ENCODE measurements at places on chromosomes 5 and 9.

DNA sequence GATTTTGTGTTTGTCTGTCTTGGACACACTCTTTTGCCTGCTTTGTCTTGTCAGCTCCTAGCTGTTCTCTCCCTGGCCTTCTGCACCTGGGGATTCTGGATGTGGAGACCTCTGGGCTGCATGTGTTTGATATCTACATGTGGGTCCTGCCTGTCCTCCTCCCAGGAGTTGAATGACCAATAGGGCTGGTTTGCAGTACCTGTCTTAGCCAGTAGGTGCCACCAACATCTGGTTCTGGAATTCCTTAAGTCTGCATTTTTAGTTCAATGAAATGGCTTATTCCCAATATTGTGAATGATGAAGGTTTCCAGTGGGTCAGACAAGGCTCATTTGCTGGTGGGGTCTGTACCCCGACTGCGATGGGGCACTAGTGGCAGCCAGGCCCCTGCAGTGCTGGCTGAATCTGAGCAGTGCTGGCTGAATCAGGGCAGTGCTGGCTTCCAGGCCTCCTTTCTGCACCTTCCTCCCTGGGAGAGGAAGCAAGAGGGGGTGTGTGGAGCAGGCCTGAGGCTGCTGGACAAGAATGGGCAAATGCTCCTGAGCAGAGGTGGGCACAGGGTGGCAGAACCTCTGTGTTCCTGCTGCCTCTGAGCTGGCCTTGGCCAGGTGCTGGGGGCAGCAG is 73.3 kb downstream of the RXRA start:
- no peak for DNase-seq

- DNase-seq, result peak; percentile 43
Measured at GRCh38 chr9:4334410-4334813, 34.5 kb upstream of the GLIS3 start.

DNA sequence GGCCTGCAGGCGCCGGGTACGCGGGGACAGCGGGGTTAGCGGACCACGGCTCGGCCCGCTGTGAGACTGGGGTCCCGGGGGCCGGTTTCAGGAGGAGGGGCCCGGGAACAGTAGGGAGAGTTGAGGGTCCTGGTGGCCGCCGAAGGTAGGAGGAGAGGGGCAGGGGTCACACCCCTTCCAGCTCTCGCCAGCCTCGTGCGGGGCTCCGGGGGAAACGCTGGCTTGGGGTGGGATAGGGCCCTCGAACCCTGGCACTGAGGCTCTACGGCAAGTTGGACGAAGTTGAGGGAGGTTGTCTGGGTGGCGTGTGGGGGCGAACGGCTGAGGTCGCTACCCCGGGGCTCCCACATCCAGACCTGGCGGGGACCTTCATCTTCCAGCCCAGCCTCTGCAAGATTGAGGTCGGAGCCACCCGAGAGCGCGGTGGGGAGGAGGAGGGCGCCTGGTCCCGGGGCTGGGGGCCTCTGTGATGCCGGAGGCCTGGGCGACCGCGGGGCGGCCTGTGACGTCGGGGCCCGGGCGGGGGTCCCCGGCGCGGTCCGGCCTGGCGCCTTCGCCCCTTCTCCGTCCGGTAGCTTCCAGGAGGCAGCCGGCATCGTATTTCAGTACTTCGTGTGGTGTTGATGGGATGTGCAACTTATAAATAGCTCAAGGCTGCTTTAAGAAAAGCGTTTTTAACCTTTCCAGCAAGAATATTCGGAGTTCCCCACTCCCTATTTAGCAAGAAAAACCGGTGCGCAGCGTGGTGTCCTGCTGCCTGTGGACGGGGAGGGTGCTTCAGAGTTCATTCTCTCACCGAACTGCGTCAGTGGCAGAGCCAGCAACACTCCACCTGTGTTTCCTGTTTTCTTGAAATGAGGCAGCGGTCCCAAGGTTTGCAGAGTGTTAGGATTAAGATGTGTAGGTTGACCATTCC is 902 bp downstream of the HABP4 start:
- peak; percentile 35 for DNase-seq

DNA sequence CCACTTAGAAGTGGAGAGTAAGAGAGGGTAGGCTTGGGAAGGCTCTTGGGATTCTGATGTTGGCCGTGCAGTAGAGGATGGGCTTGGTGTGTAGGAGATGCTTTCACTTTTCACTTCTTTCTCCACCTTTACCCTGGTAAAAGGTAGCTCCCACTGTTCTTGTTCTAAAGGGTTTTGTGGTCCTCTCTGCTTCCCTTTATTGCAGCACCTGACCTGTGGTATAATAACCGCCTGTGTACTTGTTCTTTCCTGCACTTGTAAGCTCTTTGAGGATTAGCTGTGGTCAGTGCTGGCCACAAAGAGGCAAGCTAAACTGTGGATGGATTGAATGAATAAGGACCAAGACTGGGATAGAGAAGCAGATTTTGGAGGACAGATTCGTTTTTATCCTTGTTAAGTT is 25.2 kb downstream of the KDM4C start:
- no peak for DNase-seq

GRCh38 chr5:55668356-55668755 is 43.8 kb downstream of the SLC38A9 start:
- no peak for DNase-seq

GRCh38 chr9:136880651-136881050 is 5.7 kb upstream of the TRAF2 start:
- DNase-seq, result no peak

DNA sequence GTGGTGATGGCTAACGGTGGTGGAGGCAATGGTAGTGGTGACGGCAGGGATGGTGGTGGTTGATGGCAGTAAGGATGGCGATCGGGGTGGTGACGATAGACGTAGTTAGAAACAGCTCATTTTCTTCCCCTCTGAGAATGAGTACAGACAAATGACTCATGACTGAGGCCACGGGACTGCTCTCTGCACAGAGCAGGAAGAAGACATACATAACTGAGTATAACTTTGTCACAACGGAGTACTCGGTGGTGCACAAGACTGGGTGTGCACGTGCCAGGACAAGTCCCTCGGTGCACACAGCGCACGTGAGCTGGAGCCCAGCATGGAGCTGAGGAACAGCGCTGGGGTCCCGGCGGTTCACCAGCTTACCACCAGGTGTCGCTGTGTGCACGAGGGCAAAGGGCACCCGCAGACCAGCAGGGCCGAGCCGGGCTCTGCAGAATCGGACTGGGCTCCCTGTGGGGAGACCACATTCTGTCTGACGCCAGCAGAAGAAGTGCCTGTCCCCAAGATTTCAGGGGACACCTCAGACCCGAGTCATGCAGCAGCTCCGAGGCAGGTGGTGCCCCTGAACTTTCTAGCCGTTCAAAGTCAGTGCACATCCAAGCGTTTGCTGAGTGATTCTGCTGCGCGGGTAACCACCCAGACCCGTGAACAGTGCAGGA is 188.6 kb downstream of the FSTL4 start:
- DNase-seq, result peak; percentile 32

DNA sequence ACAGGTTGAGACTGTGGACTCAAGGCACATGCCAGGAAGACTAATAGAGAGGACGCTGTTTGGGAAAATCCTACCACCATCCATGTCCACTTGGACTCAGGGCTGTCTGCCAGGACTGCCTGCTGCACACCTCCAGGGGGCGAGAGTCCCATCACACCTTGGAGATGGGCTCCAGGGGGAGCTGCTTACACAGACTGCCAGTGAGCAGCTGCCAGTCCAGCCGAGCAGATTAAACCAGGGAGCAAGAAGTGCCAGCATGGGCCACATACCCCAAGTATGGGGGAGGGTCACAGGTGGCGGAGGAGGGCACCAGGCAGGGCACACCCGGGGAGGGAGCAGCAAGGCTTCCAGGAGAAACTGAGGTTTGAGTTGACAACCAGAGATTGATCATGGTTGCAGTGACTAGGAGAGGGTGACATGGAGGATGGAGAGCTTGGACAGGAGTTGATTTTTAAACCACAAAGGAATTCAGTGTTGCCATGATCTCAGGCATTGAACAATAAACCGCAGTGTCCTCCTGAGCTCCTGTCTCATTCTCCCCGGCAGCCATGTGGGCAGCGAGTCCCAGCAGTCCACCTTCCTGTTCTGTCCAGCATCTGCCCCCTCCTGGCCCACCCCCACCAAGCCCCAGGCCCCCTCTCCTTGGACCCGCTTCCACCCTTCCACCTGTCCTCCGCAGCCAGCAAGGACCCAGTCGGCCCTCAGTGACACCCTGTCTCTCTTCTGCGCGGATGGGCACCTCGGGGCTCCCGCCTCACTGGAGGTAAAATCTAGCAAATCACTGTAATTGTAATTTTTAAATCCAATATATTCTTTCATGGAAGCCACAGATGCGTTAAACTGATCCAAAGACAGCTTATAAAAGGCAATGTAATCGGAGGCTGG is 3.1 kb upstream of the VAV2 start:
- no peak for DNase-seq

DNA sequence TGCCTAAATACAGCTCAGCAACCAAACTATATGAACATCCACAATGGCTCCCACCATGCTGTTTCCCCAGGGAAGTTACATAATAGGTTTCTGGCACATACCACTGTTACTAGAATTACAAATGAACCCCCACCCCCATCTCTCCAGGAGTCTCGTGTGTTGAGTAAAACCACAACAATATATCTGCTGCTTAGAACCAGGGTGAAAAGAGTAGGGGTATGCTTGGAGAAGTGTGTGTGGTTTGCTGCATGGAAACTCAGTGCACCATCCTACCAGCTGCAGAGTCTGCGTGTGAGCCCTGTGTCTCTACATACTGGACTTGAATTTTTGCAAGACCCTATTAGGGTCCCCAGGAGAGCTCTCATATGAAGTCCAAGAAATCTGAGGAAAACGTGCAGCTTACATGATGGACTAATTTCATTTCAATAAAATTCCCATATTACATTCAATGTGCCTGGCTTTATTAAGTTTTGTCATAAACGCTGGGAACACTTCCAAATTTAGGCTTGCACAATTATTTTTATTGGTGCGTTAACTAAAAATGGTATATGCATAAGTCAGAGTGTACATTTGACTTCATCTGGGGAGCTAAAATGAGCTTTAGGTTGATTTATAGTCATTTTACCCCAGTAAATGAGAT is 104.5 kb upstream of the NFIB start:
- no peak for DNase-seq

DNA sequence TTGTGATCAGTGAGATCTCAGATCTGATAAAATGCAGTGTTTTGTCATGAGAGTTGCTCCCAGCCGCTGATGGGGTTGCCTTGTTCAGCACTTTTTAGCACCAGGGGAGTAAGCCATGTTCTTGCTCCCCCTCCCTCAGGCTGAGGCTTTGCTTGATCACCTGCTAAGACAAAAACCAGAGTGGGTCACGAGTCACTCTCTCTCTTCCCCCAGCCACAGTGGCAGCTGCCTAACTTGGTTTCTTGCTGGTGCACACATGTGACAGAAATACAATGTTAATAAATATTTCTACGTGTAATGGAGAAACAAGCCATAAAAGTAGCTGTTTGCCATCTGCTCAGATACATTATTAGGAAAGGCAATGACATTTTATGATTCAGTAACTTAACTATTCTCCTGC is 212.4 kb upstream of the DMRT1 start:
- DNase-seq, result no peak

Data from anterior cingulate cortex (tissue), 58 donors.